ENCODE measurements at places on chromosomes 2 and 18.
A peak's percentile ranks its signal among the peaks of the same experiment; 100 is the strongest.

DNA sequence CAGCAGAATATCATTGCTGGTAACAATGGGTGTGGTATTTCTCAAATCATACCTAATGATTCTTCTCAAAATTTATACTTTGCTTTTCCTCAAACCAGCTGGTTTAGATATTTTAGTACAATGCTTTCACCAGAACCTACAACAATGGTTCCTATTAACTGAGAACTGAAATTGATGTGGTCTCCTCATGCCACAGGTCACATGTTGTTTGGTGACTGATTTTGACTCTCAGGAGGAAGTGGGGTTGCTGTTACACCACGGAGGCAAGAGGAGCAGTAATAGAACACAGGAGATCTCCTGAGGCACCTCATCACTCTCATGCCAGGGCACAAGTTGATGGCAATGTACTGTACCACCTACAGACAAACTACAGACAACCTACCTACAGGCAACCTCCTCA is 3.0 kb upstream of the CEP68 start:
- no peak for DNase-seq

GRCh38 chr2:15954761-15955160 is 14.4 kb downstream of the MYCN start:
- no peak for DNase-seq

DNA sequence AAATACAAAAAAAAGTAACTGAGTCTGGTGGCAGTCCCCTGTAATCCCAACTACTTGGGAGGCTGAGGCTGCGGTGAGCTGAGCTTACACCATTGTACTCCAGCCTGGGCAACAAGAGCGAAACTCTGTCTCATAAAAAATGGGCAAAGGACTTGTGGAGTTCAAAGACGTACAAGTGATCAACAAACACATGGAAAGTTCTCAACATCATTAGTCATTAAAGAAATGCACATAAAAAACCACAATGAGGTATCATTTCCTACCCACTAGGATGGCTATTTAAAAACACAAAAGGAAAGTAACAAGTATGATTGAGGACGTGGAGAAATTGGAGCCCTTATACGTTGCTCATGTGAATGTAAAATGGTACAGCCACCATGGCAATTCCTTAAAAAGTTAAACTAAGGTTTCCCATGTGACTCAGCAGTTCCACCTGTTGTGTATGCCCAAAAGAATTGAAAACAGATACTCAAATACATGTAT is 52.3 kb downstream of the RAB10 start:
- no peak for DNase-seq

DNA sequence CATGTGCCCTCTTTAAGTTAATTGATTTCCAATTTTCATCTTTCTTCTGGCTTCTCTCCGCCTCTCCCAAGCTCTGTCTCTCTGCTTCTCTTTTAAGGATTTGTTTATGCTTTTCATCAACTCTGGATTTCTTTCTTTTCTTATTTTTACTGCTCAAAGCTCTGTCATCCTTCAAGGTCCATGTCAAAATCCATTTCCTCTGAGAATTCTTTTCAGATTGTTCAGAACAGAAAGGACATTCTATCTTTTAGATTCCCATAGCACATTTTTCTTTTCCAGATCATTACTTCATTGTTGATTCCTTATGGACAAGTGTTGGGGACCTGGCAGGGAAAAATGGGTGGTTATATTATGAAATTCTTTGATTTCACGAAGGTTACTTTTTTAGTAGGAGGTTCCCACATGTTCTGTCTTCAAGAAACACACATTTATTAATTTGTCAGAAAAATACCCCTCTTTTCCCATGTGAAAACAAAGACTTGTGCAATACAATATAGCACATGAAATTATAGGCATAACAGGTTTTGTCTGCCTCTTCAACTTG is 12.3 kb downstream of the PMAIP1 start:
- DNase-seq: no peak

DNA sequence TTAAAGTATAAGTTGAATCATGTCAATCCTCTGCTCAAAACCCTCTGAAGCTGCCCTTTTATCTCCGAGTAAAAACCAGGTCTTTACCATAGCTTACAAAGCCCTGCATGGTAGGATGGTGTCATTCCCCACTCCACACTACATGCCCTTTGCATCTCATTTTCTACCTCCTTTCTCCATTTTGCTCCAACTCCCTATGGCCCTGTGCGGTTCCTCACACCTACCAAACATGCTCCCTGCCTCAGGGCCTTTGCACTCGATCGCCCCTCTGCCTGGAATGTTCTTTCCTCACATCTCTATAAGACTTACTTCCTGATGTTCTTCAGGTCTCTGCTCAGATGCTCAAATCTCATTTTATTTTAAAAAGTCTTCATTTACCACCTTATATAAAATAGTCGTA is 80.7 kb downstream of the MYL12B start:
- DNase-seq: no peak

DNA sequence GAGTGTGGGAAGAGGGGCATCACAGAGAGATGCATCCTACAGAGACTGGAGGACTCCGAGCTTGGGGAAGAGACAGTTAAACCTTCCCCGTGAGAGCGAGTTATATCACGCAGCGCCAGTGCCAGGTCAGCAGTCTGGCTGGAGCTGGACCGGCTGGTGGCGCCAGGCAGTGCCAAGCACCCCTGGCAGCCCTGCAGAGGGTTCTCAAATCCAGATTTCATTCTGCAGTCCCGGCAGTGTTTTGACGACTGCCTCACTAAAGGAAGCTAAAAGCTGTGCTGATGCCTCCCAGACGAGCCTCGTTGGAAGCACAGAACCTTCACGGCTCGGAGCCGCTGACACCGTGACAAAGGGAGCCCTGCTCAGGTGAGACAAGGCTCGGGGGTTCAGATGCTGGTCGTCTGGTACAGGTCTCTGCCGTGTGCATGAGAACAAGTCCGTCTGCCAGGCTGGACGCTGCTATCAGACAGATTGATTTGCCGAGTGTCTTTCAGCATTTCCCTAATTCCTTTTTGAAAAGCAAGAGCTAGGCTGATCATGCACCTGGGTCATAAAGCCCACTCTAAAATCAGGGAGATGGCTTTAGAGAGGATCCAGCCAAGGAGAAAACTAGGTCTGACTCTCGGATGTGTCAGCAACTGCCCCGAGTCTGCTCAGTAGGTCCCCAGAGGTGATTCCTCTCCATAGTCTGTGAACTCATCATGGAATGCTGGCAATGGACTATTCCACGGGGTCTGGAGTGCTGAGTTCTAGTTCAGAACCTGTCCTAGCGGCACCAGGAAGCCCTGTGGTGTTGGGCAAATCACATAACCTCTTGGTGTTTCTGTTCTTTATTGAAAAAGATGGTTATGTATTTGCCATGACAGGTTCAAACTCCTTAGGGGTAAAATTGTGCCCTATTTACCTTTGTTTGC is 240.6 kb downstream of the SOX11 start:
- DNase-seq: peak; percentile 24

Data from right cardiac atrium (tissue), 5 donors.